GM23248 (cell line): ENCODE measurements at places on chromosomes 16 and 17. TPM values are rescaled to one million over a fixed set of nuclear protein-coding genes. Genes with fewer than 3 reads are reported as not detected.
A peak's percentile ranks its signal among the peaks of the same experiment; 100 is the strongest.

DNA sequence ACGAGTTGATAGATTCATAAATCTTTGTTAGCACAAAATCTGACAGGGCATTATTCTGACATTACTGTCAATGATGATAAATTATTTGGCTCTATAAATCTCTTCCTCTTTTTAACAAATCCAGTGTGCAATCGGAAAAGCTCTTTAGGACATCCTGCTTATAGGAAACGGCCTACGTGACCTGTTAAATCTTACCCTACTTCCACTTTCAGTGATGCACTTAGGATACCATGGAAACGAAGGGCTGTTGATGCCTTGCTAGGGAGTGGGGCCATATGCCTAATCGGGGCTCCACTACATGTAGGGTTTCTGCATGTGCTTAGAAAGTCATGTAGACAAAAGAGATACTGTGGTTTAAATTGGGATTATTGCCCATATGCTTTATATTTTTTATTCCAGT lies 27.2 kb downstream of the ZNF594 start:
- no peak for DNase-seq

Gene GUCY2D
- 0.22 and 0.89 TPM in 2 replicates for total RNA-seq

GRCh38 chr17:56594320-56595107 lies 1.0 kb downstream of the NOG start:
- peak; percentile 59 for DNase-seq

DNA sequence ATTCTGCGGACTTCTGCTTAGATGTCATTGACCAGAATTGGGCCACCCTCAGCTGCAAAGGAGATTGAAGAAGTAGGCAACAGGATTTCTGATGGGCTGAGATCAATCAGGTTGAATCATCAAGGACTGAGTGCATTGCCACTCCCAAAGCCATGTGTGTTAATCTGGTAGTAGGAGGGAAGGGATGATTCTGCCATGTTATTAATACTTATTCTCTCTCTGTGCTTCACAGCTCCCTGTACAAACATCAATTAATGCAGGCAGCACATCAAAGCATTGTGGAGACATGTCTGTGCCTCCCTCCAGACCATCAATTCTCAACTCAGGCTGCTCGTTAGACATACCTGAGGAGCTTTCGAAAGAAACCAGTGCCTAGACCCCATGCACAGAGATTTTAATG lies 11.6 kb downstream of the LRRC3C start:
- DNase-seq: peak; percentile 47

Gene DRC3
- 1.0 and 3.6 TPM in 2 replicates for total RNA-seq

Gene FAM171A2
- 4.6 and 4.8 TPM in 2 replicates for total RNA-seq

Gene KRT33A
- not detected in 2 replicates for total RNA-seq
